ENCODE measurements at places on chromosomes 11 and 22.

- no peak for DNase-seq
Measured at GRCh38 chr11:76263657-76264056, 57.4 kb upstream of the WNT11 start.

DNA sequence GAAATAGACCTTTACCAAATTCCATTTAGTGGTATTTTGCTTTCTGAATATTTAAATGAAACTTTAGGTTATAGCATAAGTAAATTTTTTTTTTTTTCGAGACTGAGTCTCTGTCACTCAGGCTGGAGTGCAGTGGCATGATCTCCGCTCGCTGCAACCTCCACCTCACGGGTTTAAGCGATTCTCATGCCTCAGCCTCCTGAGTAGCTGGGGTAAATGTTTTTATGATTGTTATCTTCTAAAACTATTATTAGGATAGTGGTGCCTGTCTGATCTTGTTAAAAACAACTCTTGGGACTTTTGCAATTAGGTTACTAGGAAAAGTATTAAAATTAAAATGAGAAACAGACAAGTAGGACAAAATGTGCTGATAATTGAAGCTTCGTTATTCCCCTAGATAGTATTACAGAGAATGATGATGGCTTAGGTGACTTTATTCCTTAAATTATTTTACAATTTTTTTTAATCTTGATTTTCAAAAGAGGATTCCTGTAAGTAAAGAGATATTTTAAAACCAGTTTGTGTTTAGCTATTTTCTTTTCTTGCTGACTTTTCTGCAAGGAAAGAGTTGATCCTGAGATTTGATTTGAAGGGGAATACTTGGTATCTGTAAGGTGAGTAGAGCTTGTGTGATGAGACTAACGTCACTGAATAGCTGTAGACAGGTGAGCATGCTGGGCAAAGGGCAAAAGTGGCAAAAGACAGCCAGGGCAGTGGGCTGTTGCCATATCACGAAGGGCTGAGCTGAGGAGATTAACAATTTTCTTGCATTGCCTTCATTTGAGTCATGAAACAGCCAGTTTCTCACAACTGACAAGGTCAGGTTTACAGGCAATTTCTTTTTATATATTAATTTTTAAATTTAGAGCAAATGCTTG lies 20.8 kb downstream of the CRKL start:
- no peak for DNase-seq

GRCh38 chr11:124896071-124896750 lies 1.5 kb downstream of the ROBO4 start:
- DNase-seq: no peak

DNA sequence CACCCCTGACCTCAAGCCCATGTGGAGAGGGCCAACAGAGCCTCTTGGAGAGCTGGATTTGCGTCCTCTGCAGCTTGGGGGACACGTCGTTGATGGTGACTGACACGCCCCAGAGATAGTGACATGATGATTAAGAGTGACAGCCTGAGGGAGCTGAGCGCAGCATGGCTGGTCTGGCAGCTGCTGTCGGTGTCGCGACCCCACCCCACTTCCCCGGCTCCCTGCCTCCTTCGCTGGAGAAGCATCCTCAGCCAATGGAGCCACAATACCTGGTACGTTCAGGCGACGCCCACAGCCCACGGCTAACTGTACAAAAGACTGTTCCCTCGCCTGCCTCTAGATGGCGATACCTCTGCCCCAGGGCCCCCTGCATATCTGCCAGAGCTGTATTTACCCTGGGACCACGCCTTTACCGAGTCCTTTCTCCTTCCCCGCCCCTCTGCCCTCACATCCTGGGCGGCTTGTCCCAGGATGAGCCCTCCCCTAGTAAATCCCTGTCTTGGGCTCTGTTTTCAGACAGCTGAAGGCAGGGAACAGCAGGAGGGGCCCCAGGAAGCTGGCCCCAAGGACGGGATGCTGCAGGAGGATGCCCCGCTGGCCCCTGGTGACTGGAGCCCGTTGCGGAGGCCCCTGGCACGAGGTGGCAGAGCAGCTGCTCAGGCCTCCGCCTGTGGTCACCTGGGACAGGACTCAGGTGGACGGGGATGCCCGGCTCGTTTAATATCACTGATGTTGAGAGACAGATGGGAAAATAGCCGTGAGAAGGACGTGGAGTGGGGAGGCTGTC lies 90.6 kb downstream of the RPS6KA4 start:
- DNase-seq: peak; percentile 31

GRCh38 chr22:41833369-41834004 lies 582 bp downstream of the SREBF2 start:
- DNase-seq: no peak

- DNase-seq: no peak
Measured at GRCh38 chr11:114207096-114207495, 89.1 kb upstream of the NNMT start.

DNA sequence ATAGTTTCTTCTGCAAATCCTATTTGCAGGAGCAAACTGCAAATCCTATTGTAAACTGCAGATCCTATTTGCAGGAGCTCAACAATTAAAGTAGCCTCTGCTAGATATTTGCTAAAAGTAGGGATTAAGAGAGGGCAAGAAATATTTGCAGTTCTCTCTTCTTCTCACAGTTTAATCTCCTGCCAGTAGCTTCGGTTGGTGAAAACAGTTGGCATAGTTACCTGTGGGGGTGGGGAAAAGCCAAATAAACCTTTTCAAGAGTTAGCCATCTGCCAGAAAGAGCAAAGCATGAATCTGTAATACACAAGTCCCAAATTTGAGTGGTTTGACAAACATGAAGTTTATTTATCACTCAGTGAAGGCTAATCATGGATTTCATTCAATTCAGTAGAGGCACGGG lies 942.5 kb downstream of the JRKL start:
- no peak for DNase-seq

DNA sequence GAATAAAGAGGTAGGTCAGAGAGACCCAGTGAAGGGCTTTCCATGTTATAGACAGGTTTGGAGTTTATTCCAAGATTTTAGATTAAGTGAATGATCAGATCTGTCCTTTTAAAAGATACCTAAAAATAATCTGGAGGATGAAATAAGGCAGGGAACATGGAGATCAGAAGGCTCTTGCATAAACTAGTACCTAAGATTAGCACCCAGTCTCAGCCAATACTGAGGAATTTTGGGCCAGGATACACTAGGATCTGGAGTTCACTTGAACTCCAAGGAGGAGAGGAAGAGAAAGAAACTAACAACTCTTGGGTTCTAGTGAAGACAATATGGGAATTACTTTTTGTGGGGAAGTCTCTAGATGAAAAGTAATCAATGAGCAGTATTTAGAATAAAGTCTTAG lies 47.9 kb upstream of the RAPSN start:
- no peak for DNase-seq
